NCI-H1105 (cell line): ENCODE measurements at places on chromosomes 11 and 22.

- DNase-seq: no peak
Observed at GRCh38 chr11:76793391-76794291, 10.5 kb downstream of the TSKU start.

- no peak for DNase-seq
Observed at GRCh38 chr22:49587421-49587820, 240.3 kb downstream of the BRD1 start.

GRCh38 chr11:9208726-9209501 lies 56.2 kb downstream of the DENND5A start:
- no peak for DNase-seq

- no peak for DNase-seq
Observed at GRCh38 chr11:73034777-73035176, 107.3 kb downstream of the FCHSD2 start.

DNA sequence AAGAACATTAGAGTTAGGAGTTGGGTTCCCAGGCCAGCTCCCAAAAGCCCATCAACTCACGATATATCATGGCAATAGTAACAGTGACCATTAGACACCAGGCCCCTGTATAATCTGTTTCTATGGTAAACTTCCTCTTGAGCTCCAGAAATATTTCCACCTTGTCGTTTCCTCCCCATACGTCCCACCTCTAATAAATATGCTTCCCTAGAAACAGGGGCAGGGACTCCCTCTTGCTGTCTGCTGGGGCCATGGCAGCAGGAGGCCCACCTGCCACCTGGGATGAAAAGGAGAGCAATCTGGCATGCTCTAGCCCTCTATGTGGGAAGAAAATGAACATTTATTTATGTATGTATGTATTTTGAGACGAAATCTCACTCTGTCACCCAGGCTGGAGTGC lies 32.2 kb upstream of the AMOTL1 start:
- no peak for DNase-seq

- DNase-seq: no peak
Observed at GRCh38 chr11:70464509-70465361, 66.4 kb downstream of the CTTN start.

DNA sequence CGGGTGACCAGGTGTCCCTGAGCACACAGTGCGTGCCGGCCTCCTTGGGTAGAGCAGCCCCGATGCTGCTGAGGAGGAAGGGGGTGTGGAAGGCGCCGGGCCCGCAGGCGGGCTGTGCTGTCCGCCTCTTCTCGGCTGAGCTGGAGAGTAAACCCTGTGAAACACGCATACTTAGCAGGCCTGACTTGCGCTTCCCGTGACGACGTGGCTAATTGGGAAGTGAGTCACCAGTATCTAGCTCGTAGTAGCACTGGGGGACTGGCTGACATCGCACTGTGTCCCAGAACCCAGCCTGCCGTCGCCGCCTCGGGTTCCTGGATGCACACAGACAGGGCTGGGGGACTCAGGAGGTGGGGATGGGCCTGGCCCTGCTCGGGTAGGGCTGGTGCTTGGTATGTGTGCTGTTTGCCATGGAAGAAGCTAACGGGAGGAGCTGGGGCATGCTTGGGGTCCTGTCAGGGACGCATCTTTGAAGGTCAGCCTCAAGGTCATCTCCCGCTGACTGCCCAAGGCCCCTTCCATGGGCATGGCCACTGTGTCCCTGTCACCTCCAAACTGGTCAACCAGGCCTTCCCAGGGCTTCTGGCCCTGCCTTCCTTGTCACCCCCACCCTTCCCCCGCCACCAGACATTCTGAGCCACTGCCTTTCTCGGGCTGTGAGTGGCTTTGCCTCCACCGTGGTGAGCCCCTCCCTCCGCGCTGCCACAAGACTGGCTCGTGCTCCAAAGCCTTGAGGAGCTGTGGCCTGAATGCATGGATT lies 1327.0 kb downstream of the BRD1 start:
- no peak for DNase-seq

DNA sequence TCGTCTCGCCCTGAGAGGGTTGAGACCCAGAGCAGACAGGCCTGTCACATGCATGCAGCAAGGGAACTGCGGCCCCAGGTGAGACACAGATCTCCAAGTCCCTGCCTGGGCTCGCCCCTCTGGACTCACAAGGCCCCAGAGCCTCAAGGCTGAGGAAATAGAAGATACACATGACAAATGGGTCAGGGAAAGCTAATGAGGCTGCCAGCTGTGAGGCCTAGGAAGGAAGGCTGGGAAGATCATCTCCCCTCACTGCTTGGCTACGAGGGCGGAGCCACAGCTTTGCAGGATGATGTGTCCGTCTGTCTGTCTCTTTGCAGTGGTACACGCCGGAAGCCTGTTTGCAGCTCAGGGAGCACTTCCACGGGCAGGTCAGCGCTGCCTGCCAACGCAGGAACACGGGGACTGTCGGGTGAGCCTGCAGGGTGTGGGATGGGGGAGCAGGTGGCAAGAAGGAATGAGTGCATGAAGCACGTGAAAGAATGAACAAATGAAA lies 4.5 kb downstream of the RAB36 start:
- no peak for DNase-seq

GRCh38 chr11:118397448-118397847 lies 4.0 kb upstream of the ATP5MG start:
- no peak for DNase-seq

DNA sequence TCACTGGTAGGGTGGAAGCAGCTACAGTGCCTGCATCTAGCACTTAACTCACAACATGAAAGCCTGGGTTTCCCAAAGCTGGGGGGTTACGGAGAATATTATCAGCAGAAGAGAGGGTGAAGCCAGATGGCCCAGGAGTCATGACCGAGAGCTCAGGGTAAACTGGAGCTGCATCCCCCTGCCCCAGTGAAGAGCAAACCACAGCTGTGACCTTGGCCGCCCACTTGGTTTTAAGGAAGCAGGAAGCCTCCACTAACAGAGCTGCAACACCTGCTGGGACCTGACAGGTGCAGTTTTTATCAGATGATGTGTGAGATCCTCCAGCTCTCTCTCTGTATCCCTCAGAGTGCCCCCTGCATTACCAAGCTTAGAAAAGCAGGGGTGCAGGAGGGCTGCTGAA lies 20.9 kb downstream of the TCP11L1 start:
- DNase-seq: no peak

GRCh38 chr11:34651551-34651950 lies 30.7 kb downstream of the EHF start:
- DNase-seq: no peak

DNA sequence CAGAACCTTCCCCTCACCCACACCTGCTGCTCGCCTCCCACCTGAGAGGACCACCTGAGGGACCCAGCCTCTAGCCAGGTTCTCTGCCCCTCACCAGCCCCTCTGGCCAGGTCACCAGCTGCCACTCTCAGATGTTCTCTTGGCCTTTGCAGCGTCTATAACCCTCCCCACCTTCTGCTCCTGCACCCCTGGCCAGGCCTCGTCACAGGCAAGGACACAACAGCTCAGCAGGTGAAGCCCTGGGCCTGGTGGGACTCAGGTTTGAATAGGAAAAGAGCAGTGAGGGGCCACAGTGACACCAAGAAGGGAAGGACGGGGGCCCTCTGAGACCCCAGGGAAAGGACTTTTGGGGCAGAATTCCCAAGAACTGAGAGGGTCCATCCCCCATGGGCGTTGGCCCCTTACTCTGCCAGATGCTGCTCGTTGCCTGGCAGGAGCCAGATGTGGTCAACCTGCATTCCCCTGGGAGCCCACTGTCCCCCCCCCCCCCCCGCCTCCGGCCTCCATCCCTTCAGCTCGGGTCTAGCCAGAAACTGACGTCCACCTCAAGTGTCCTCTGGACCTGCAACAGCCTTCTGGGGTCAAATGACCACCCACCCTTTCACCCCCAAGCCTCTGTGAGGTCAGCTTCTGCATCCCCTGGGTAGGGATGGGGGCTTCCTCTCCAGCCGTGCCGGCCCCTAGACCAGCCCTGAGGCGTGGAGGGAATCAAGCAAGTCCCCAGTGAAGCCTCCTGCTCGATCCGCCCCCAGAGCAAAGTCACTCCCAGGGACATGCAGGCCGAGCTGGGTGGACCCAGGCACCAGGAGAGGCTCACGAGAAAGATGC lies 28.7 kb downstream of the SBF1 start:
- DNase-seq: no peak

DNA sequence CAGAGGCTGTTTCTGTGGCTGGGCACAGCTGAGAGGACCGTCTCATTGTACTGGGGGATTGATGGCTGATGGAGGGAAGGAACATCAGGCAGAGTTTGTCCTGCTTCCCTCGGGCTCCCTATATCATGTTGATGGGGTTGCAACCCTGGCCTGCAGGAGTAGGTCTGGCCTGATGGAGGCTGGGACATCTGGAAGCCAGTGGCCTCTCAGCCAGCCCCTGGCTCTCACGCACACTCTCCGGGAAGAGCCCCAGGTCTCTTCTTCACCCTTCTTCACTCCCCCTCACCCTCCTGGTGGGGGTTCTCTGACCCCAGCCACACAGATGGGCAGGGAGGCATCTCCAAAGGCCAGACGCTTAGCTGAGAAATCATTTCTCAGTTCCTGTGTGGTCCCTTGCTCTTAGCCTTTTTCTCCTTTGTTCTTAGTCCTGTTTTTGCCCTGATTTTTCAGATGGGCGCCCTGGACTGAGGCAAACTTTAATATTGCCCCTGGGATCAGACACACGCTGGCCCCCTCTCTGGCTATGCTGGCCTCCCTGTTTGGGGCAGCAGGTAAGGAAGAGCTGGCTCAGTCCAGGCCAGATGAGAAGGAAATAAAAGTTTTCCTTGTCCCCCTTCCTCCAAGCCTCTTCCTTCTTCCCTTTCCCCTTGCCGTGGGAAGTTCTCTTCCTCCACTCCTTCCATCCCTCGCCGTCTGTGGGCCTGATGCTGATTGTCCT lies 13.9 kb upstream of the ANO1 start:
- no peak for DNase-seq

DNA sequence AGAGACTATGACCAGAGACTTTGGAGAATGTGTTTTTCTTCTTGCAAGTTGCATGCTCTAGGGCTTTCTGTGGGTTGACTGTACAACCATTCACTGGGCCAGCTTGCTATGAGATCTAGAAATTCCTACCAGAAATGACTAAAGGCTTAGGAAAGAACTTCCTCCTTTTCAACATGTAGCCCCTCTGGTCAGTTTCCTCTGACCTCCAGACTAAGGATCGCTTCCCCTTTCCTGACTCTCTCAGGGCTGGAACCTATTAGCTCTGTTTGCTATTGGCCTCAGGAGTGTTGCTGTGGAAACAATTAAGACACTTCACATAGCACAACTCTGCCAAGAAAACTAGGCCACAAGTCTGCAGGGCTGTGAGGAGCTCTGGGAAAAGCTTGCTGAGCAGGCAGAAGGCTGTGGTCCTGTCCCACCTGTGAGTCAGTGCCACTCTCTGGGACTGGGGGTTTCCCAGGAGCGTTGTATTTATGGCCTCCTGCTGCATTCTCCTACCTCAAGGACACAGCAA lies 10.7 kb downstream of the CRY2 start:
- no peak for DNase-seq

DNA sequence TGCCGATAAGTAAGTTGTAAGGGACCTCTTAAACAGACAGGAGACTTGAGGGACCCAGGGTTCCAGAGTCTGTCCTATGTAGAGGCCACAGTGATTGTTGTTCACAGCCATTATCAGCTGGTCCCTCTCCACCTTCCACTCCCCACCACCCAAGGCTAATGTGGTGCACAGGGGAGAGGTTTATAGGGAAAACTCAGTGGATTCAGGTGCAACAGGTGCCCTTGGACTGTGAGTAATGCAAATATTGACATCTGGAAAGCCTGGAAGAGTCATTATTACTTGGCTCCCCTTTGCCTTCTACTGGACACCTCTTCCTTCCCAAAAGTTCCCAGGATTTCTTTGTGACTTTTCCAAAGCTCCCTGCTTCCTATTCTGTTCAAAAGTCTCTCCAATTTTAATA lies 441.1 kb upstream of the CCDC90B start:
- no peak for DNase-seq

GRCh38 chr11:84061726-84062125 lies 775.6 kb upstream of the CCDC90B start:
- DNase-seq: peak; percentile 50

GRCh38 chr11:86183694-86184093 lies 60.9 kb upstream of the EED start:
- no peak for DNase-seq

DNA sequence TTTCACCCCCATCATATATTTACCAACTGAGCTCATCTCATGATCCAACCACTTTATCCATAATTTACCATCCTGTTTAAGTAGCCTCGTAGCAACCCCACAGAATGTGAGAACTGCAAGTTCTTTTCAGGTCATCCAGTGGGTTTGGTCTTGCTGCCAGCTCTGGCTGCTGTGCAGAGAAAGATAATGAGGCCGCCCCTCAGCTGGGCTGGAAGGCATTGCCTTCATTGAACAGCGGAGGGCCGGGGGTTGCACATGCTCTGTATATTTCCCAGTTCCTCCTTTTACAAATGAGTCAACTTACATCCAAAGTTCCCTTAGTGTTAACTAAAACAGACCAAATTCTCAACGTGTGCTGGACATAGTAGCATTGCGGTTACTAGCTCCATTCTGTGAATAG lies 96.7 kb downstream of the SYN3 start:
- DNase-seq: no peak

GRCh38 chr22:20955548-20955947 lies 11.5 kb upstream of the AIFM3 start:
- DNase-seq: no peak

GRCh38 chr11:113375402-113375801 lies 12.2 kb upstream of the ANKK1 start:
- DNase-seq: no peak

DNA sequence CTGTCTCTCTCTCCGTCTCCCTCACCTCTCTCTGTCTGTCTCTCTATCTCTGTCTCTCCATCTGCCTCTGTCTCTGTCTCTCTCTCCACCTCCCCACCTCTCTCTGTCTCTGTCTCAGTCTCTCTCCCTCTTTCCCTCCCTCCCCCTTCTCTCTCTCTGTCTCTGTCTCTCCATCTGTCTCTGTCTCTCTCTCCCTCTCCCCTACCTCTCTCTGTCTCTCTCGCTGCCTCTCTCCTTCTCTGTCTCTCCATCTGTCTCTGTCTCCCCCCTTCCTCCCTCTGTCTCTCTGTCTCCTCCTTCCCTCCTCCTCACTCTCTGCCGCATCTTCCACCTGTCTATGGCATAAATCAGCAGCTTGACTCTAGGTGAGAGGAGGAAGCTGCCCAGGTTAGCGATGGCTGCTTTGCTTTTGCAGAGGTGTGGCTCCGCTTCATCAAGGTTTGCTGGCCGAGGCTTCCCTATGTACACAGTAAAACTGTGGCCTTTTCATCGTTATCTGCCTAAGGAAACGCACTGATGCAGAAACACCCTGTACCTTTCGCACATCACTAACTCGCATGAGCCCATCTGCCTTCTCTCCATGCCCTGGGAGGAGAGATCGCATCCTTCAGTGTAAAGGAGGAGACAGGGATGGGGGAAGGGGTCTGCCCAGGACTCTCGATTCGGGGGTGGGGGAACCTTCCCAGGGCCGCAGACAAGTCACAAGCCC lies 44.5 kb downstream of the ANO1 start:
- DNase-seq: no peak

DNA sequence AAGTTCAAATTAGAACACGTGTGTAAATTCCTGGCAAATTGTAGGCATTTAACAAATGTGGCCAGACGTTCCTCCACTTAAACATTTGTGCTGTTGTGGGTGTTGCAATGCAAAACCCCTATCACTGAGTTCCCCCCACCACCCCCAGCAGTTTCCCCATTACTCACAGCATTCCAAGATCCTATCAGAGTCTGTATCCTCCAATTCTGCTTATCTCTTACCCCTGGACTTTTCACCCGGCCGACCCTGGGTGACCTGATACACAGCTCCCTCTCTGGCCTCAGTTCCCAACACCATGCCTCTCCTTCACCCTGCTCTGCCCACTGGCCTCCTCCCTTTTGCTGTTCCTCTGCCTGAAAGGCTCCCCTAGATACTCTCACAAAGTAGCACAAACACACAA lies 31.4 kb upstream of the AQP11 start:
- DNase-seq: no peak
